ENCODE measurements at places on chromosomes 2 and 18.

DNA sequence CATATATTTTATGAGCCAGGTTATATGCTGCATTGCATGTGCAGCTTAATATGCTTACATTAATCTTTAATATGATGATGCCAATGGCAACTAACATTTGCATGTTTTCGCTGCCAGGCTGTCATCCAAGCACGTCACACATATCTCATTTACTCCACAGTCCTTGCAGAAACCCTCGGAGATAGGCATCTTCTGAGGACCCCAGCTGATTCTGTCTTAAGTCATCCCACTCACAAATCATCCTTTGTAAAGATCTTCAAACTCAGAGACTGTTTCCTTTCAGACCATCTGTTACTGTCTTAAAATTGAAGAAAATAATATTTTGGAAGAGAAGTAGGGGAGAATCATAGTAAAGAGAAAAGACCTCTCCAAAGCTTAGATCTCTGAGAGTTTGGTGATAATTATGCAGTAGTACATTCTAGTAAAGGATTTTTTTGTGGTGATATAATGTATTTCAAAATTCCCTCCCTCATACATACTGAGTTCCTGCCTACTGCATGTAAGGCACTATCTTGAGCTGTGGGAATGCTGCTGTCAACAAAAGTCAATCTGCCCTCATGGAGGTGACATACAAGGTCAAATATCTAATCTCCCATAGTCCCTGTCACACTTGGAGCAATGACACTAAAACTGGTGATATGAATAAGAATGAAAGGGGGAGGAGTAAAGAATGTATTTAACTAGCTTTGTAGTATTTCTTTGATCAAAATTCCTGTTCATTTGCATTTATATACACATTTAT lies 11.0 kb downstream of the ITGA4 start:
- DNase-seq, result no peak

DNA sequence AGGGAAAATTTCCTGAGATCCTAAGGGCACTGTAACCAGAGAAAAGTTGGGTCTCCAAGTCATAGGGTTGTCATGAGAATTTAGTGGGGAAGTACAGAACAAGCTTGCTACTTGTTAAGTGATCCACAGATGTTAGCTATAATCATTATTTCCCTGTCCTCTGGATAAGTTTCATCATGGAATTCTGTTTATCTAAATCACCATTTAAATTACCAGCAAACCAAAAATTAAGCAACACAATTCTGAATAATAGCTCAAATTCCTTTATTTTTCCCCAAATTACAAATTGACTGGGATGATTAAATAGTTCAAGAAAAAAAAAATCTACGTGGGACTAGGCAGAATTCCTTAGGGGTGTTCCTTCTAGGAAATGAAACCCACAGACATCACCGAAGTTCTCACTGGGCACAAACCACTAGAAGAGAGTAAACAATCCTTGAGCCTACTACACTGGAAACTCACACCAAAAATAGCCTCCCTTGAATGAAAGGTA lies 159.5 kb downstream of the COL6A3 start:
- no peak for DNase-seq

- DNase-seq, result no peak
These were observed 24.3 kb upstream of the TNFAIP6 start for GRCh38 chr2:151333083-151333482.

- no peak for DNase-seq
These were observed 2.3 kb downstream of the FEV start for GRCh38 chr2:218982586-218983262.

- DNase-seq, result no peak
These were observed 54.2 kb downstream of the ZCCHC2 start for GRCh38 chr18:62576845-62577512.

DNA sequence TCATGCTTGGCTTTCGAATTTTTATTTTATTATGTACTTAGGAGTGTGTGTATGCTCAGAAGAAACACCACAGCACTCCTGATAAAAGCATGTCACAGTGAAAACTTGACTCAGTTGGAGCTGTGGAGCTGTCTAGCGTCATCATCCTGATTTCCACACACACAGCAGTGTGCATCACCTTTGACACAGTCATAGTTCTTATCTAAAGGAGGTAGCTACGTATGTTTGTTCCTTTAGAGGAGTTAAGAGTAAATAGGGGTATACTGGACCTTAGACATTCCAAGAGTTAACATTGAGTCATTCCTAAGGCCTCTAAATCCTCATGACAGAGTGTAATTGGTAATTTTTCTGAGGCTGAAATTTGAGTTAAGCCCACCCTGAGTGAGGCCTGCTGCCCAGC lies 96.9 kb downstream of the PHLPP1 start:
- no peak for DNase-seq

- no peak for DNase-seq
These were observed 32.9 kb upstream of the CCDC93 start for GRCh38 chr2:118046634-118047210.

DNA sequence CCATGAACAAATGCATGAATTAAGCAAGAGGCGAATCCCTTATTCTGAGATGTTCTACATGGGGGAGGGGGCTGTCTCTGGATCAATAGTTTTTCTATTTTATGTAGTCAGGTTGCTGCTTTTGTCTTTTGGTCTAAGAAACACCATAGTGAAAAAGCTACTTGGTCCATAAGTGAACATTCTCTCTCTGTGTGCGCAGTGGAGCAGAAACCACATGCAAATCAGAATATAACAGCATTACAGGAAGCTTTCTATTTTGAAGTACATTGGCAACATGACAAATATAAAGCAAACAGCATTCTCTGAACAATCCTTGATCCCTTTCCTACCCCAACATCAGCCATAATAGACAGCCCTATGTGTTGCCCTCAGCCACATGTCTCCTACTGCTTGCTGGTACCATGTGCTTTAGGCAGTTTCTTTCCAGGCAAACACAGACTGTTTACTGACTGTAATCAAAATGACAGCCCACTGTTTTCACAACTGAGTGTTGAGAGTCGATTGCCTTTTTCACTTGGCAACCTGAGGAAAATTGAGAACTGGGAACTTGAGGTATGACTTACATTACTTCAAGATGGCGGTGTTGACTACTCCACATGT lies 10.6 kb downstream of the SCN3A start:
- no peak for DNase-seq

- DNase-seq, result no peak
These were observed 251.5 kb upstream of the THUMPD2 start for GRCh38 chr2:40030456-40030975.

GRCh38 chr18:39305766-39306165 lies 1740.2 kb upstream of the CELF4 start:
- no peak for DNase-seq

DNA sequence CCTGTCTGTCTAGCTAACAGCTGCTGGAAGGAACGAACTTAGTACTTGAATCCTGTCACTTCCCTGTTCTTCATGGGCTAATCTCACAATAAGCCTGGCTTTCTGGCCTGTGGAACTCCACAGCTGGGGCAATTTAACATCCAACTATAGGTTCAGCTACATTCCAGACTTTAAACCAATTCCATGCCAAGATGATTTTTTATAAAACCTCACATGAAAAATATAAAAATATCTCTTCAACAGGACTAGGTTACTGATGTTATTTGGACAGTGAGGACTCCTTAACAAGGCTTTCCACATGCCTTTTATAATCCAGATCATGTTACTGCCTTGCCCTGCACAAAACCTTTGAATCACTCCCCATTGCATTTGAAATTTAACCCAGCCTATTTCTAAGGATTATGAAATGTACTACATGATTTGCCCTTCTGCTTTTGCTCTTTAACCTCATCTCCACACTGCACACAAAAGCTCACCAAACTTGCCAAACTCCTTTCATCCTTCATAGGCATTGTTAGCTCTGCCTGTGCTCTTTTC lies 863.2 kb upstream of the CHAC2 start:
- DNase-seq, result no peak

- DNase-seq, result no peak
These were observed 152.1 kb downstream of the NCK2 start for GRCh38 chr2:105896765-105897163.
